Right ventricle myocardium superior (tissue), 1 donor: ENCODE measurements at places on chromosomes 2 and 18.
A peak's percentile ranks its signal among the peaks of the same experiment; 100 is the strongest.

- no peak for DNase-seq
Measured at GRCh38 chr2:15521641-15522181, 39.4 kb downstream of the NBAS start.

DNA sequence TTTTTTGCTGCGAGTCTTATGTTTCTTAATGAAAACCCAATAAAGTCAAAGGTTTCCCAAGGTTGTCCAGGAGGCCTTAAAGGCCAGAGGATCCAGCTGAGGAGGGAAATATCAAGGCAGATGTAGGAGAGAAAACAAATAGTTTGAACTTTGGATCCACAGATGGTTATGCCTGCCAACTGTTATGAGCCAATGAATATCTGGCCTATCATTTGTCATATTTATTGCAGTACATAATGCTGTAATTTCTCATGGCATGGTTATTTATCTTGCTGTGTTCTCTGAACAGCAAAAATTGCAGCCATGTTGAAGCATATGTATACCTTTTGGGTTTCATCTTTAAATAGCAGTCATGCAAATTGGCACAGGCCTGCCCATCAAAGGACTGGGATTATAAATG is 38.2 kb upstream of the CAVIN2 start:
- no peak for DNase-seq

GRCh38 chr2:61660511-61661388 is 122.6 kb upstream of the XPO1 start:
- DNase-seq: peak; percentile 45

DNA sequence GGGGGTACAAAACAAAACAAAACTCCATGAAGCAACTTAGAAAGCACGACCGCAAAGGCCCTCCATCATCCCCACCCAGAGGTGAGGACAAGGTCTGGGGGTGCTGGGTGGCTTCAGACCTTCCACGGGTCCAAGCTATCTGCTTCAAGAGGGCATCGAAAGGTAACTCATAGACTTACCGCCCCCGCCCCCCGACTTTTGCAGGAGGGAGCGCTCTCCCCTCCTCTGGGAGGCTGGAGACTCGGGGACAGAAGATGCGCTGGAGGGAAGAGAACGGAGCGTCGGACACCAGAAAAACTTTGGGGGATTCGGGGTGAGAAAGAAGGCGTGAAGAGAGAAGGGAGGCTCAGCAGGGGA is 300 bp upstream of the STON1 start:
- DNase-seq: no peak

DNA sequence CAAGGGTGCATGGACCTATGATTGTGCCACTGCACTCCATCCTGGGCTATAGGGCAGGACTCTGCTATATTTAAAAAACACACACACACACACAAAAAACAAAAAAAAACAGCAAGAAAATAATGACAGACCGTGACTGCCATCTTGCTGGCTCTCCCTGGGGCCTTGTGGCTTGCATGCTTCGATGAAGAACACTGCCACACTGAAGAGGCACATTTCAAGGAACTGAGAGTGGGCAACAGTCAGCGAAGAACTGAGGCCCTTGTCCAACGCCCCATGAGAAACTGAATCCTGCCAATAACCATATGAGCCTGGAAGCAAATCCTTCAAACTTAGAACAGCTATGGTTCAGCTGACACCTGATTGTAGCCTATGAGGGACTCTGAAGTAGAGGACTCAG is 158.1 kb downstream of the CCBE1 start:
- no peak for DNase-seq

- DNase-seq: peak; percentile 37
Measured at GRCh38 chr2:30565851-30566358, 118.9 kb downstream of the LCLAT1 start.

GRCh38 chr2:4866198-4866597 is 826.0 kb upstream of the SOX11 start:
- no peak for DNase-seq

GRCh38 chr2:38464971-38465788 is 88.1 kb upstream of the ATL2 start:
- no peak for DNase-seq

DNA sequence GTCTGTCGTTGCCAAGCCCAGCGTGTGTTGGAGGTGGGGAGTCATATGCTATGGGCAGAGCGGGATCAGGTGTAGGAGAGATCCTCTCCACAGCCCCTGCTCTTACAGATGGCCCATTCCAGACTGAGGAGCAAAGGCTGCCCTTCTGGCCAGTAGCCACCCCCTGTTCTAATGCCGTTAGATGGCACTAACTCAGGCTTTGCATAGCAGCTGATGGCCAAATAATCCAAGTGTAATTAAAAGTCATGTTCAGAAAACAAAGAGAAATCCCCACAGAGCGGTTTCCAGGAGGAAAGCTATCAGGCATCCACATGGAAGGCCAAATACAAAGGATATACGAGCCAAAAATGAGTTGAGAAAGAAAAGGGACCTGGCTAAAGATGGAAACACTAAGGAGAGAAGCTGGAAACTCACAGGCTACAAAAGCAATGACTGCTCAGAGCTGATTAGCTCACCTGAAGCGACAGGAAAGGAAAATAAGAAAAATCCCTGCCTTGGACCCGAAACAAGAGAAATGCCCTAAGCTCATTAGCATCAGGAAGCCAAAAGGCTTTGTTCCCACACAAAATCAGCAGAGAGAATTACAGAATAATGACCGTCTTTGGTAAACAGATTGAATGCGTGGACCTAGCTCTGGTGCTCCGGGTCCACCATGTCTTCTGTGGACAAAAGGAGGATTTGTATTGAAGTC is 1002.4 kb upstream of the KLHL29 start:
- no peak for DNase-seq

GRCh38 chr2:42125841-42126594 is 43.1 kb upstream of the EML4 start:
- no peak for DNase-seq

DNA sequence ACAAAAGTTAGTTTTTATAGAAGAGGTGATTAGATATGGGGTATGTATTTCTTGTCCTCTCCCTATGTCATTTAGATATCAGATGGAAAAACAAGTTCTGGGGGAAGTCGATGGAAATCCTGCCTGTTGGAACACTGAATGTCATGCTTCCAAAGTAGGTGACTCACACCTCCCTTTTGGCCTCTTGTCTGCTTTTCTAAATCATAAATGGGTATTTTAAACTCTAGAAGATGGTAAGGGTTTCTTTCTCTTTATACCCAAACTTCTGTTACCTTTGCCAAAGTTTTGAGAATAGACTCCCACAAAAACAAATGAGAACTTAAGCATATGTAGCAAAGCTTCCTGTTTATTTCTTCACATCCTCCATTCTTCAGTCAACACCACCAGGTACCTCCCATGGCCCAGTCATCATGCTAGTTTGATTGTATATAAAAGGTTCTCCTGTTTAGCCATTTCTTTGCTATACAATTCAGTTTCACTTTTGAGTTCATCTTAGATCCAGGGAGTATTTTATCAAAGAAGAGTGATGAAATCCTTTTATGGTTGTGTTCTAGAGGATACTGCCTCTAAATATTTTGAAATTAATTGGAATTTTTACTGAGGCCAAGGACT is 63.9 kb downstream of the PRKRA start:
- no peak for DNase-seq

GRCh38 chr18:72672364-72673184 is 128.4 kb upstream of the CBLN2 start:
- no peak for DNase-seq

DNA sequence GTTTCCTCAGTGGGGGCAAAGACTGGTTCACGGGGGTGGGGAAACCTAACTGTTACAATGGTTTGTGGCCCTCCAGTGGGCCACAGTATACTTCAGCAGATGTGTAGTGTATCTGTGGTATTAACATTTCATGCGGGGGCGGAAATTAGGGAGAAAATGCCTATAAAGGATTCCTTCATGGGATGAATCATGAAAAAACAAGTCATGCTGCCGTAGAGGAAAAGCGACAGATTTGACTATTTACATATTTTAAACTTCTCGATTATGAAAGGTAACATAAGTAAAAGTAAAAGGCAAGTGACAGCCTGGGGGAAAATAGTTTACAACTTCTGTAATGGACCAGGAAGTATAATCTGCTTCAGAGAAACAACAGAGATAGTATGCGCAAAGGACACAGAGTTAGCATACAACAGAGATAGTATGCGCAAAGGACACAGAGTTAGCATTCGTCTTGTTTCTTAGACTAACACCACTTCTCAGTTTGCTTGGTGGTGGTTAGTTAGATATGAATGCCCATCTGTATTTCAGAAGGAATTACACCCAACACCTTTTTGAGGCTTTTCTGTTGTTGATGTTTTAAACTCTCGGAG is 41.1 kb downstream of the MRPS9 start:
- no peak for DNase-seq

DNA sequence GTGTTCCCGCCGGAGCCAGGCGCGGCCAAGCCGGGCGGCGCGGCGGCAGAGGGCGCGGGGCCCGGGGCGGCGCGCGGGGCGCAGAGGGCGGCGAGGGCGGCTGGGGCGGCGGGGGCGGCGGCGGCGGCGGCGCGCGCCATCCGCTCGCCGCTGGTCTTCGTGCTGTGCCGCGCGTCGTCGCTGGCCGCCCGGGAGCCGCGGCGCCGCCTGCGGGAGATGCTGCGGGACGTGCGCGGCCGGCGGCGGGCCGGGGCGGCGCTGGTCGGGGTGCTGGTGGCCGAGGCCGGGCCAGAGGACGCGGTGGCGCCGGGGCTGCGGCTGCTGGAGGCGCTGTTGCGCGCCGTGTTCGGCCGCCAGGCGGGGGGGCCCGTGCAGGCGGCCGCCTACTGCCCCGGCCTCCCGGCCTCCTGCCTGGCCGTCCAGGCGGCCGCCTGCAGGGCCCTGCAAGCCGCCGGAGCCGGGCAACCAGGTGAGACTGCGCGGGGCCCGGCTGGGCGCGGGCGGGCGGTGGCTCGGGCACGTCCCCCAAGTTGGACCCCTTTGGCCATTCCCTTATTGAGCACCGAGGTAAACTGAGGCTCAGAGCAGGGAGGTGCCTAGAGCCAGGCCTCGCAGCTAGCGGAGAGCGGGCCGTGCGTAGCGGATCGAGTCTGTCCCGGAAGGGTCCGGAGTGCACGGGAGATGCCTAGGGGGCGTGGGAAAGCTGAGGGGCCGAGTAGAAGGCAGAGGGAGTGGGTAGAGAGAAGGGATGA is 584 bp downstream of the C2orf72 start:
- no peak for DNase-seq

- no peak for DNase-seq
Measured at GRCh38 chr2:193891023-193891422, 1696.3 kb upstream of the TMEFF2 start.

- DNase-seq: peak; percentile 90
Measured at GRCh38 chr2:205682239-205682970, at the start of gene NRP2. TSS of gene NRP2 (plus strand) at chr2:205682501. CDS start at chr2:205683291, 790 bp downstream.
